Suppressor macrophage (primary cell): ENCODE measurements at places on chromosomes 16 and 17.

GRCh38 chr17:81440051-81440471, 44.8 kb downstream of the BAHCC1 start:
- no peak for DNase-seq

DNA sequence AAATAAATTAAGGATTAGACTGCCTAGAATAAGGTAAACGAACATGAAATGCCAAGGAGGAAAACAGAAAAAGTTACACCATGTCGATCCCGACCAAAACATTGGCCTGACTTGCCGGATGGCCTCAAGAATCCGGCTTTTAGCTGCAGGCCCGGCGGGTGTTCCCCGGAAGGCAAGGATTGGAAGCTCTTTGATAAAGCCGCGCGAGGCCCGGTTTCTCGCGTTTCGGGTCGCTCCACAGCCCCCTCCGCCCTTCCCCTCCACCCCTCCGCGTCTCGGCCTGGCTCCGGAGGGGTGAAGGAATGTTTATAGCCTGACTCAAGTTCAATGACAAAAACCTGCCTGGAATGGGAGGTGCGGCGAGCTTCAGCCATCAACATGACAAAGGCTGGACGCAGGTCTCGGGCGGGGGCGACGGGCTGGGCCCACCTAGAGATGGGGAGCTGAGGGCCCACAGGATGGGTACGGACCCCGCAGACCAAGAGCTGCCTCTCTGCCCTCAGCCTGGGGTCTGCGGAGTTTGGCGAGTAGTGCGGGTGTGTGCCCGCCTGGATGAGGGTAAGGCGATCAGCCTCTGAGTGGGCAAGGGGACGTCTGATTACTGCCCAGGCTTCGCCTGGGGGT, 2.6 kb downstream of the PRAC1 start:
- no peak for DNase-seq

DNA sequence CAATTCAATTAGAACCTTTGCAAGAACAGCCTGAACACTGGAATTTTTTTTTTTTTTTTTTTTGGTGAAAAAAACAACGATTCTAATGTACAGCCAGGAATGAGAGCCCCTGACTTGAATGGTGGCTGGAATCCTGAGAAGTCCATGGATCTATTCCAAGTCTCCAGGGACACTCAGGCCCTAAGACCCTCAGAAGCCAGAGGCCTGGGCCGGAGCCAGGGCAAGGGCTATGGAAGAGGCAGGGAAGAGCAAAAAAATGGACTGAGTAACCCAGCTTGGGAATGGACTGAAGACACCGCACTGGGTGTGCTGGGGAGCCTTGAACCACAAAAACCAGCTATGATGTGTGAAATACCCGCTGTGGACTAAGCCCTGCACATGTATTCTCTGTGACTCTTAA, 60.3 kb upstream of the LHX1 start:
- no peak for DNase-seq

GRCh38 chr17:64393000-64393402, 2.3 kb upstream of the PECAM1 start:
- no peak for DNase-seq

GRCh38 chr17:43713494-43714162, 45.0 kb downstream of the SOST start:
- DNase-seq = peak; percentile 29

- DNase-seq = no peak
Observed at GRCh38 chr16:49594685-49595498, 221.3 kb downstream of the C16orf78 start.

- peak; percentile 86 for DNase-seq
Observed at GRCh38 chr16:1825864-1826690, 548 bp downstream of the HAGH start.

- no peak for DNase-seq
Observed at GRCh38 chr16:75206749-75207451, at the start of gene CTRB2. Gene CTRB2 (minus strand): TSS chr16:75207161. CDS start chr16:75207141, 20 bp downstream.

- DNase-seq = no peak
Observed at GRCh38 chr17:48860034-48860433, 29.2 kb downstream of the CALCOCO2 start.

DNA sequence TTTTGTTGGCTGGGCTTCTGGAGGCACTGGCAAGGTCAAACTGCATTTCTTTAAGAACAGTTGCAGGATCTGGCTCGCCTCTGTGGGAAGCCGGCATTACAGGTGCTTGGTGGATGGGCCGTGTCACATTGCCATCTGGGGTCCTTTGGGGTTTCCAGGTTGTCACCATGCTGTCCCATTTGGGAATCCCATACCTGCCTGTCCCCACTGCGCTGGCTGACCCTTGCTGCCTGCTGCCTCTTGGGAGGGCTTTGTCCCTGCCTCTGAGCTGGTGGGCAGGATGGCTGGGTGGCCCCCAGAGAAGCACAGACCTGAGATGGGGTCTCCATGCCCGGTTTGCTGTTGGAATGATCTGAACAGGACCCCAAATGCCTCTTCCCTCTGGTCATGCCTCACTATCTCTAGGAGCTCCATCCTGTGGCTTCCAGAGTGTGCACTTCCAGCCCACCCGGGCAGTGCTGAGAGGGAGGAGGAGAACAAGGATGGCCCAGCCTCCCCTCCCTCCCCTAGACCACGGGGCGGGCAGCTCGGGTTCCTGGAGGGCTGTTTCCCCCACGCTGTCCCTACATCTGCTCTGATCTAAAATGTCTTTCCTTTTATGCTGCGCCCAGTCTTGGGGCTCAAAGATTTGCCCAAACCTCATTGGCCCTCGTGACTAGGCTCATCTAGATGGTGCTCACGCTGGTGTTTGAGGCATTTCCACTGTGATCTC, 28.0 kb downstream of the OR1D5 start:
- DNase-seq = no peak
